ENCODE measurements at places on chromosomes 7 and 10. TPM values are rescaled to one million over a fixed set of nuclear protein-coding genes. Genes with fewer than 3 reads are reported as not detected.

DNA sequence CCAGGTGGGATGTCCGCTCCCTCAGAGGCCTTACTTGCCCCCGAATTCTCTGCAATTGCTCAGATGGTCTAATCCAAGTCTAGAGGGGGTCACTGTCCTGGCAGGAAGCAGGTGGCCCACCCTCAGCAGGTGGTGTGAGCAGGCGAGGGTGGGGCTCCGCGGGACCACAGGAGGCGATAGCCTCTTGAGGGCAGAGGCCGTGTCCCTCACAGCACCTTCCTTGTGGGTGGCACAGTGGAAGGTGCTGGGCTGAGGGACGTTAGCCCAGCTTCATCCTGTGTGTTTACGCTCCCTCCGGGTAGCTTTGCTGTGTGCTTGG, 38.3 kb upstream of the INPP5A start:
- H3K27ac ChIP-seq, result no peak overlapping the region
- H3K4me1 ChIP-seq, result peaks cover 20% of the 10 kb centered on the region
- DNase-seq, result no peak
- H3K36me3 ChIP-seq, result no peaks in the 10 kb centered on the region
- no peak overlapping the region for H3K4me3 ChIP-seq
- H3K27me3 ChIP-seq, result no peaks in the 10 kb centered on the region

Gene CYP17A1
- polyA plus RNA-seq, result not detected

GRCh38 chr7:30831936-30832335, 60.7 kb downstream of the MINDY4 start:
- no peaks in the 10 kb centered on the region for H3K27me3 ChIP-seq
- no peaks in the 10 kb centered on the region for H3K36me3 ChIP-seq
- no peaks in the 10 kb centered on the region for H3K4me1 ChIP-seq
- DNase-seq, result no peak
- H3K4me3 ChIP-seq, result no peak overlapping the region
- no peak overlapping the region for H3K27ac ChIP-seq

Gene PPP3CB
- polyA plus RNA-seq, result 4.8 TPM

Gene ADRB1
- polyA plus RNA-seq, result 3.4 TPM

GRCh38 chr10:43323245-43323644, 48.2 kb upstream of the FXYD4 start:
- no peaks in the 10 kb centered on the region for H3K27me3 ChIP-seq
- no peak overlapping the region for H3K4me3 ChIP-seq
- H3K27ac ChIP-seq, result no peak overlapping the region
- no peaks in the 10 kb centered on the region for H3K36me3 ChIP-seq
- peaks cover 20% of the 10 kb centered on the region for H3K4me1 ChIP-seq

- no peaks in the 10 kb centered on the region for H3K27me3 ChIP-seq
- no peak overlapping the region for H3K27ac ChIP-seq
- no peak overlapping the region for H3K4me3 ChIP-seq
- no peak for DNase-seq
- no peaks in the 10 kb centered on the region for H3K4me1 ChIP-seq
These were observed 30.3 kb downstream of the BCAP29 start for GRCh38 chr7:107610323-107610722.

GRCh38 chr7:101077303-101078086, 7.8 kb upstream of the TRIM56 start:
- no peaks in the 10 kb centered on the region for H3K36me3 ChIP-seq
- H3K4me3 ChIP-seq, result no peak overlapping the region
- peaks cover 2% of the 10 kb centered on the region for H3K27me3 ChIP-seq
- H3K27ac ChIP-seq, result no peak overlapping the region
- DNase-seq, result peak; percentile 77

GRCh38 chr10:96949039-96949683, 117.1 kb downstream of the LCOR start:
- no peak overlapping the region for H3K27ac ChIP-seq
- no peak for DNase-seq

DNA sequence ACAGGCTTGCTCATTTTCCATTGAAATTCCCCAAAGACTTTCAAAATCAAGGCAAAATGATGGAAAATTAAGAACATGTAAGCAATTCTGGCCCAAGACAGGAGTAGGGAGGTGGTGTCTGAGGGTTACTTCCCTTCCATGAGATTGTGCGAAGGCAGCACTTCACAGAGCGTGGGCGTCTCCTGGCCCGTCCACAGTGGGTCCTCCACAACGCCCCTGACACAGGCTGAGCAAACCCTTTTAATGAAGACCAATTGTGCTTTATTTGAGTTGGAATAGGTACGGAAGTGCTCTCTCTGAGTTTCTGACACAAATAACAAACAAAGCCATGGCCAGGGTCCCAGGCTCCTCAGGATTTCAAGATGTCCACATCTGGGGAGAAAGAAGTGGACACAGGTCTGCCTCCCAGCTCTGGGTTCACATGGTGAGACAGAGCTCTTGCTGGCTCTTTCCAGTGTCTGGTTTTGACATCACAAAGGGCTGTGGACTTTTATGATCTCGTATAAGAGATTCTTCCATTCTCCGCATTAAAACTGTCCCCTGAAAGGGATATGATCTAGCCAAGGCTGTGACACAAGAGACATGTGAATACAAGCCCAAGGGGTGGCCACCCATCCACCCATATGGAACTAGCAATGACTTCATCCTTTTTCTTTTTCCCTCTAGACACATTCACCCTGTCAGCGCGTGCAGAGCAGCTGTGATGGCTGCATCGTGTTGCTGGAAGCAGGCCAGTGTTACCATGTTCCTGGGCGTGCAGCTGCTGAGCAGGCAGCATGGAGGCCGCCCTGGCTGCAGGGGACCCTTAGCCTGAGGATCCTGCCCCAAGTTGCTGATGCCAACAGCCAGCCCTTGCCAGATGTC, 145.6 kb downstream of the ADAM12 start:
- DNase-seq, result no peak
- H3K4me1 ChIP-seq, result no peaks in the 10 kb centered on the region
- no peaks in the 10 kb centered on the region for H3K36me3 ChIP-seq
- no peaks in the 10 kb centered on the region for H3K27me3 ChIP-seq
- no peak overlapping the region for H3K27ac ChIP-seq
- no peak overlapping the region for H3K4me3 ChIP-seq

- no peaks in the 10 kb centered on the region for H3K4me1 ChIP-seq
- H3K4me3 ChIP-seq, result no peak overlapping the region
- H3K27ac ChIP-seq, result no peak overlapping the region
- peaks cover 47% of the 10 kb centered on the region for H3K27me3 ChIP-seq
- H3K36me3 ChIP-seq, result no peaks in the 10 kb centered on the region
These were observed 424 bp downstream of the EGFR start for GRCh38 chr7:55019191-55019690.

GRCh38 chr10:24920907-24921881, 31.2 kb downstream of the PRTFDC1 start:
- no peaks in the 10 kb centered on the region for H3K36me3 ChIP-seq
- no peaks in the 10 kb centered on the region for H3K27me3 ChIP-seq
- peak; percentile 52 for DNase-seq
- H3K4me1 ChIP-seq, result peaks cover 6% of the 10 kb centered on the region
- H3K27ac ChIP-seq, result peak overlapping the region; percentile 50

DNA sequence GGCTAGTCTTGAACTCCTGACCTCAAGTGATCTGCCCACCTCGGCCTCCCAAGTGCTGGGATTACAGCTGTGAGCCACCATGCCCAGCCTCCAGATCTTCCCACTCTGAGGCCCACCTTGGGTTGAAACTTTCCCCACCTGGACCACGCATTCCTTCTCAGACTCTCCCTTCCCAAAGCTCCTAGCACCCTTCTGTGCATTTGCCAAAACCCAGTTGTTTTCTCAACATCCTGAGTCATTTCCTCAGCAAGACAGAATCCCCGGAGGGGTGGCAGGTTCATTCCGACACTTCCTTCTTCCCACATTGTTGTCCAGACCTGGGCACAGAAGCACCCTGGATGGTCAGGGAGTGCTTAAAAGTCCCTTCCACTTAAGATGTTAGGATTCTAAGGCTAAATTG, 28.9 kb downstream of the BAG3 start:
- no peaks in the 10 kb centered on the region for H3K27me3 ChIP-seq
- H3K36me3 ChIP-seq, result peaks cover 20% of the 10 kb centered on the region
- H3K4me3 ChIP-seq, result peak overlapping the region; percentile 46
- peaks cover 40% of the 10 kb centered on the region for H3K4me1 ChIP-seq

DNA sequence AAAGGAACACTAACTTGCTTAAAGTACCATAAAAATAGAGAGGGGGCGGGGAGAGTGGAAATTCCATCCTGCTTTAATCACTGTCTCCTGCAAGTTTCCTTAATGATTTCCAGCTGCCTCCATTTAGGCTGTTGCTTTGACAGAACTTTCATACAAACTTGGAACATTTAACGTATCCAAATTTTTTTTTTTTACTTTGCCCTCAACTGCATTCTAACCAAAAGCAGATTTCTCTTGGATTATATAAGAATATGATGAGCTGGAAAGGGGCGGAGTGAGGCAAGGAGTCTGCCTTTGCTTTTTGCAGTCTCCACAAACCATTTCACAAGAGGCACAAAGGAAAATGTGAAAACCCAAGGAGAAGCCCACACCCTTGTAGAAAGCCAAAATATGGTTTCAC, 46.6 kb upstream of the COL1A2 start:
- H3K4me1 ChIP-seq, result no peaks in the 10 kb centered on the region
- no peak for DNase-seq
- H3K36me3 ChIP-seq, result no peaks in the 10 kb centered on the region
- no peak overlapping the region for H3K27ac ChIP-seq
- no peaks in the 10 kb centered on the region for H3K27me3 ChIP-seq

- H3K36me3 ChIP-seq, result no peaks in the 10 kb centered on the region
- no peak for DNase-seq
- H3K4me3 ChIP-seq, result no peak overlapping the region
- no peaks in the 10 kb centered on the region for H3K4me1 ChIP-seq
- H3K27me3 ChIP-seq, result no peaks in the 10 kb centered on the region
These were observed 96.0 kb downstream of the CALN1 start for GRCh38 chr7:72316148-72316547.

GRCh38 chr10:88507826-88508453, 75.2 kb downstream of the RNLS start:
- H3K27ac ChIP-seq, result no peak overlapping the region
- no peaks in the 10 kb centered on the region for H3K4me1 ChIP-seq
- DNase-seq, result no peak

Gene CFAP70
- 1.1 TPM for polyA plus RNA-seq
